SJCRH30 (cell line): ENCODE measurements at places on chromosomes 2 and 18.
A peak's percentile ranks its signal among the peaks of the same experiment; 100 is the strongest.

DNA sequence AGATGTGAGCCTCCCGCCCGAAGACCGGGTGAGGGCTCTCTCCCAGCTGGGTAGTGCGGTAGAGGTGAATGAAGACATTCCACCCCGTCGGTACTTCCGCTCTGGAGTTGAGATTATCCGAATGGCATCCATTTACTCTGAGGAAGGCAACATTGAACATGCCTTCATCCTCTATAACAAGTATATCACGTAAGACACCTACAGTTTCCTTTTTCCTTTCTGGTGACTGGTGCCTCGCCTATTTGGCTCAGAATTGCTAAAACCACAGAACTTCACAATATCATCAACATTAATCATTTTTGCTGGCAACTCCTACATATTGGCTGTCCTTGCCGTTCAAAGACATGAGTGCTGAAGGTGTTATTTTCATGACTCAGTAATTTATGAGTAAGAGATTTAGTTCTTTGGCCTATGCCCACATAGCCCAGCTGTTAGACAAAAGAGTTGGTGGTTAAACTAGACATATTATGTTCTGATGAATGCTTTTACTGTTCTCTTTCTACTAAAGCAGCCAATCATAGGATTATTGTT is 2.2 kb downstream of the STAMBP start:
- no peak for DNase-seq

GRCh38 chr2:164954954-164955701 is at the start of gene SLC38A11:
Gene SLC38A11, minus strand, starts transcription at chr2:164955525. Its CDS starts 278 bp downstream, at chr2:164955247.
- no peak for DNase-seq

- no peak for DNase-seq
Observed at GRCh38 chr18:23350188-23350587, 102.9 kb upstream of the RIOK3 start.

GRCh38 chr18:78505851-78506461 is 473.7 kb upstream of the SALL3 start:
- DNase-seq: no peak

- no peak for DNase-seq
Observed at GRCh38 chr2:74228772-74229171, 30.4 kb downstream of the MTHFD2 start.

GRCh38 chr2:23121968-23122648 is 262.9 kb upstream of the KLHL29 start:
- DNase-seq: no peak

GRCh38 chr2:25105336-25106085 is 62.9 kb downstream of the POMC start:
- DNase-seq: peak; percentile 25

DNA sequence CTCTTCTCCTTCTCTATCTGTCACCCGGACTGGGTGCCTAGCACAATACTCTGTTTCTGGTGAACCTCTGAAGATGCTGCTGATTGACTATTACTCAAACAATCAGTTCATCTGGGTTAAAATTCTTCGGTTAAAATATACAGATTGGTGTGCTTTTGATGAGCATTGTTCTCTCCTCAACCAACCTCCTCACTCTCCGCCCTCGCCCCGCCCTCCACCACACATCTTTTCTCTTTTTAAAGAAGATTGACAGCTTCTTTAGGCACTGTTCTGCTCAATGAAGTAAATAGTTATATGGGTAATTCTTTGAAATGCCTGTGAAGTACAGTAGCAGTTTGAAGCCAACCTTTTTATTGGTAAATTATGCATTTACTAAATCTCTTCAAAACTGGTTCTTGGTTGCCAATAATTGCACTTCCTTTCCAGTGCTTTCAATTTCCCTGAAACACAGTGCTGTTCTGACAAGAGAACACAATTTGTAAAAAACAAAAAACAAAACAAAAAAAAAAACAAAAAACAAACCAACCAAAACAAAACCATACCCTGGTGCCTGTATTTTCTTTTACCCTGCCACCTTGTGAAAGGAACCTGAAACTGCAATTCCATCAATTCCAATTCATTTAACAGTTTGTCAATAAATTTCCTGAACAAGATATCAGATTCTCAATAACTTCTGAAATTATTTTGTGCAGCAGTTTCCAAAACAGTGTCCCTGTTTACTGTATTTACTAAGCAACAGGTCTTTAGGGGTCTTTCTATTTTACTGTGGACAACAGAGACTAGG is 188.6 kb downstream of the LRP1B start:
- no peak for DNase-seq

- DNase-seq: no peak
Observed at GRCh38 chr2:156340804-156341451, 8.4 kb upstream of the NR4A2 start.

- no peak for DNase-seq
Observed at GRCh38 chr18:57057890-57058289, 89.0 kb upstream of the BOD1L2 start.

DNA sequence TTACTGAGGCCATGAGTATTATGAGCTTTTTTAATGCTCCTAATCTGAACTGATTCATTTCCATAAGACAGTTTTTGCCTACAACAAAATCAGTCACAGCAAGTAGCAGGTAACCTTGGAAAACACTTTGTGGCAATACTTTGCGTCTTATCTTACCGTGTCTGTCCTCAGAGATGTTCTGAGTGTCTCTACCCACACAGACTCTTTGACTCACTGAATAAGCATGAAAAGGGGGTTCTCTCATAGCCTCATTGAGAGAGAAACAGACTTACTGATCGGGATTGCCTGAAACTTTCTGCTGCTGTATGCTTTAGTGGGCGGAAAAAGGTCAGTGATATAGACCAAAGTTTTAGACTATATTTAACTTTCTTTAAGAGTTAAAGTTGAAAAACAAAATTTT is 92.6 kb downstream of the MYL12B start:
- DNase-seq: no peak

- DNase-seq: peak; percentile 100
Observed at GRCh38 chr2:85772019-85772745, 18.4 kb downstream of the ATOH8 start.

GRCh38 chr2:85787981-85788340 is 34.2 kb downstream of the ATOH8 start:
- DNase-seq: no peak

DNA sequence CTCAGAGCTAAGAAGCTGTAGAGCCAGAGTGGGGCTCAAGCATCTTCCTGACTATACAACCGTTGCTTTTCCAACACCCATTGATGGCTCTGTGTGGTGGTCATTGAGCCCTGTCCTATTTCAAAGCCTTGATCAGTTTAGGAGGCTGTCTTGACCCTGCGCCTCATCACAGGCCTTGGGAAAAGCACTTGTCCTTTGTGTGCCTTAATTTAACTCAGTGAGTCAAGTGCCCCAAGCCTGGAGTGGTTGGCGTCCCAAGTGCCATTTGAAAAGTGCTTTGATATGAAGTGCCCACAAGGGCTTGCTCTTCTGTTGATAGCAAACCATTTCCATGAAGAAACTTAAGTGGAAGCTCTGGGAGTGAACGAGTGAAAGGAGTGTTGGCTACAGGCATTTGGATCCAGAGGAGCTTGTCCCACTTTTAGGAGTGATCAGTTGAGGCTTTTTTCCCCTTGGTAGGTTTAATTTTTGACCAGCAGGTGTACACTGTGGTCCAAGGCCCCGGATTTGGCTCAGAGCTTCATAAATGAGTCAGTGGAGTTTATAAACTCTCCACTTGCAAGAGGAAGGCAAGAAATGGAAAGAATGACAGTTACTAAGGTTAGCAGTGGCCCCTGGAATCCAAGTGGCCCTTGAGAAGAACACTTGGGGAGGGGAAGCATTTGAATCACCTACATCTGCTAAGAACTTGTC is 50.3 kb downstream of the ACTR2 start:
- DNase-seq: no peak

DNA sequence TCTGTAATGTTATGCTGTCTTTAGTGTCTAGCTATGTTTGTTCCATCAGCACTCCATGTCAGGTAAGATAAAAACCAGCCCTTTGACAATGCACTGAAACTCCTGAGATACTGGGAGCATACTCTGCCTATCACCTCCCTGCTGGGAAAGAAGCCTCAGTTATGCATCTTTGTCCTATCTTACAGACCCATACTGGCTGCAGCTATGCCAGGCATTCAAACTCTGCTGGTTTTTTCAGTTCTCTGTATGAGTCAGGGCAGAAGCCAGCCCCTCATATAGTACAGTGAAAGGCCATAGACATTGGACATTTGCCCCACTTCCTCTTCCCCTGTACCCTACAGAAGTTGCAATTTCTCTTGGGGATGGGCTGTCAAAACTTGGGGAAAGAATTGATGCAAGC is 181.1 kb upstream of the RGPD4 start:
- DNase-seq: no peak

DNA sequence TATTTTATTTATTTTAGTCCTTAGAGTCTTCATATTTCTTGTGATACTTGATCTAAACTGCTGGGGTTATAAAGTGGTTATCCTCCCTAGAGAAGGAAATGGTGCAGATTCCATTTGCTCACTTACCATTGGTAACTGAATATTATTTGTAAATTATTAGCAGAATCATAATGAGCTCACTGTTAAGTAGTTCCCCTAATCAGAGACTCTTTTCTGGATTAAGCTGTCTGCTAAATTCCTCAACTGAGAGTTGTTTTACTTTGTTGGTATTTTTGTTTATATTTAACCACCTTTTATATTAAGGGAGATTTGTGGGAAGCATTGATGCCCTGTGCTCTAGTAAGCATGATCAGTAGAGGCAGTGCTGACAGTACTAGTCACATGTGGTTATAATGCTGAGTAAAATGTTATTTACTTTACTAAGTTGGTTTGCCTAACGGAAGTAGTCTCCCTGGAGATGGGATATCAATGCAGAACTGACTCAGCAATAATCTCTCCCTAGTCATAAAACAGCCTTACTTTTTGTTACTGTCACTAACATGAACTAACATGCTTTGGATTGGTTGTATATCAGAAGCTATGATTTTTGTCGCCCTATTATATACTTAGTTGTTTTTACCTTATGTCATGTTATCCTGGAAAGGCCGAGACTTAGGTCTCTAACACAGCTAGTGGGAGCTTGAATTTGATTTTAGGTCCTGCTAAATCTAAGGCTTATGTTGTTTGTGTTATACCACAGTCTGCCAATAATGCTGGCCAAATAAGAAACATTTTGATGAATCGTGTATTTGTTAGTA is 166.7 kb downstream of the MCFD2 start:
- DNase-seq: no peak

GRCh38 chr2:237929979-237930378 is 36.8 kb upstream of the UBE2F start:
- DNase-seq: no peak

- no peak for DNase-seq
Observed at GRCh38 chr2:219131327-219131726, 29.3 kb downstream of the NHEJ1 start.

GRCh38 chr2:96821113-96821675 is 5.1 kb downstream of the CNNM3 start:
- no peak for DNase-seq

- DNase-seq: no peak
Observed at GRCh38 chr2:46338674-46339073, 41.5 kb downstream of the EPAS1 start.

GRCh38 chr2:33441235-33441810 is 35.1 kb upstream of the RASGRP3 start:
- peak; percentile 81 for DNase-seq

- DNase-seq: no peak
Observed at GRCh38 chr2:26647981-26648380, 6.8 kb upstream of the CIB4 start.
